C1 segment of cervical spinal cord (tissue), 14 donors: ENCODE measurements at places on chromosomes 6 and 20.

- DNase-seq, result no peak
These were observed 175.0 kb upstream of the PRDM1 start for GRCh38 chr6:105911106-105911629.

GRCh38 chr6:129575378-129576118 is 134.4 kb downstream of the ARHGAP18 start:
- no peak for DNase-seq

GRCh38 chr6:41080621-41081020 is 7.8 kb downstream of the NFYA start:
- DNase-seq, result no peak

- no peak for DNase-seq
These were observed 28.8 kb downstream of the PDE7B start for GRCh38 chr6:135880066-135880972.
